CMK (cell line): ENCODE measurements at places on chromosomes 5 and 9.

GRCh38 chr9:15357050-15357653 lies 50.1 kb upstream of the TTC39B start:
- peak; percentile 0 for DNase-seq

- DNase-seq = no peak
These were observed 235.2 kb downstream of the PLK2 start for GRCh38 chr5:58224661-58225060.

- DNase-seq = no peak
These were observed 26.2 kb upstream of the SPTLC1 start for GRCh38 chr9:92141144-92142129.

- DNase-seq = no peak
These were observed 21.1 kb upstream of the CDC42SE2 start for GRCh38 chr5:131242728-131243255.

- no peak for DNase-seq
These were observed 266.0 kb upstream of the PTGER4 start for GRCh38 chr5:40413743-40414142.

DNA sequence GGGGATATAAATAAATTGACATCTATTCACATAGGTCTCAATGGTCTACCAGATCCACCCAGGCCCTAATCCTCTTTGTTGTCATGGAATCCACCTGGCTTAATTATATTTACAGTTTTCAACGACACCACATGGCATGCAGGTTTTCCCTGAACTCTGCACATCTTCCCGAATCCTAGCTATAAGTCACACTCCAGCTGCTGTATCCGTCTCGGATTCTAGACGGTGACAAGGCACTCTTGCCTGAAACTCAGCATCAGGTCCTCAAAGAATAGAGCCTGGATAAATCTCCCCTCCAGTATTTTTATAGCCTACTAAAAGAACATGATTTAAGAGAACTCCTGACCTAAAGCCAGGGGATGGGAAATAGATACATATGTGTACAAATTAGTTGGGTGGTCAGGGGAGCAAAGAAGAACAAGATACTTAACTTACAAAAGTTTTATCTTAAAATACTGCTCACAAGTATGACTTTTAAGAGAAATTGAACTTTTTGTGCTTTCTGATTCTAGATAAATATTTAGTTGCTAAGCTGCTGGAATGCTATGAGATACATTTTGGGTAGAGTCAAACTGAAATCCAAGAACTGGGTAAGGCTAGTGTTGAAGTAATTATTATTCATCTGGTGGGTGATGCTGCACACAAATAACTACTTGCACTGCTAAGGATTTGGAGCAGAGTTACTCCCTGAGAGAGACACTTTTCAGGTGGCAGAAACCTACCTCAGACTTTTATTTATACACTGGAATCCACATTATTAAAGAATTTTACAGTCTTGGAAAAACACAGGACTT lies 187.3 kb downstream of the EFNA5 start:
- DNase-seq = no peak

GRCh38 chr5:72328172-72328571 lies 8.0 kb downstream of the PTCD2 start:
- no peak for DNase-seq
